ENCODE measurements at places on chromosomes 2 and 18.

DNA sequence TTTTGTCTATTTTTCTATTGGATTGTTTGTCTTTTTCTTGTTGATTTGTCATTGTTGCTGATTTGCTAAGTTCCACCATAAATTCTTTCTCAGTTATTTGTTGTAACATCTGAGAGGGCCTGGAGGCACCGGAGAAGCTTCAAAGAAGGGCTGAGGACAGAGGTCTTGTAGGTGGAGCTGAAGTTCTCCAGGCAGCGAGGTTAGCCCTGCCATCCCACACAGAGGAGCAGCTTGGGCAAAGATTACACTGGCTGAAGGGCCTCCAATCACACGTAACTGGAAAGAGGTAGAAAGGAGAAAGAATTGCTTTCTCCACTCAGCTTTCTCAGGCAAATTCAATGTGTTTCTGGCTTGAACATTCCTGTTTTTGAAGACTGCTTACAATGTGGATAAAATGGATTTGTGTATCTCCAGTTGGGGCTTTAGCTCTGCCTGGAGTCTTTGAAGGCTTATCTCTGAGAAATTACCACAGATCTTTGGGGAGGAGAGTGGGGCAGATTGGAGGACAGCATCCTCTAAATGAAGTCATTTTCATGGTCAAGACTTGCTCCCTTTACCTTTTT is 21.1 kb upstream of the EMILIN2 start:
- no peak for DNase-seq

GRCh38 chr2:101403745-101404144 is 16.4 kb upstream of the CREG2 start:
- DNase-seq, result no peak

GRCh38 chr2:221005338-221005737 is 566.8 kb downstream of the EPHA4 start:
- no peak for DNase-seq

DNA sequence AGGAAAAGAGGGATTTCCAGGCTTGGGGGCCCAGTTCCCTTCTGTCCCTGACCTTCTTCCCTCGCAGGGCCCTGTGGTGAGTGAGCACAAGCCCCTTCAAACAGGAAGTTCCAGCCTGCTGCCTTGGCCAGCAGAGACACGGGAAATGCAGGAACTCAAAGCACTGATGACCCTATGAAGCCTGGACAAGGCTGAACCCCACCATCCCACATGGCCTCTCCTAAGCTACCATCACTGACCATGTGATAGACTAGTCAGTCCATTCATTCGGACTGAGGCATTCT is 196.4 kb downstream of the TNS1 start:
- no peak for DNase-seq

- DNase-seq, result no peak
Measured at GRCh38 chr2:8121022-8121825, 560.6 kb upstream of the ID2 start.

DNA sequence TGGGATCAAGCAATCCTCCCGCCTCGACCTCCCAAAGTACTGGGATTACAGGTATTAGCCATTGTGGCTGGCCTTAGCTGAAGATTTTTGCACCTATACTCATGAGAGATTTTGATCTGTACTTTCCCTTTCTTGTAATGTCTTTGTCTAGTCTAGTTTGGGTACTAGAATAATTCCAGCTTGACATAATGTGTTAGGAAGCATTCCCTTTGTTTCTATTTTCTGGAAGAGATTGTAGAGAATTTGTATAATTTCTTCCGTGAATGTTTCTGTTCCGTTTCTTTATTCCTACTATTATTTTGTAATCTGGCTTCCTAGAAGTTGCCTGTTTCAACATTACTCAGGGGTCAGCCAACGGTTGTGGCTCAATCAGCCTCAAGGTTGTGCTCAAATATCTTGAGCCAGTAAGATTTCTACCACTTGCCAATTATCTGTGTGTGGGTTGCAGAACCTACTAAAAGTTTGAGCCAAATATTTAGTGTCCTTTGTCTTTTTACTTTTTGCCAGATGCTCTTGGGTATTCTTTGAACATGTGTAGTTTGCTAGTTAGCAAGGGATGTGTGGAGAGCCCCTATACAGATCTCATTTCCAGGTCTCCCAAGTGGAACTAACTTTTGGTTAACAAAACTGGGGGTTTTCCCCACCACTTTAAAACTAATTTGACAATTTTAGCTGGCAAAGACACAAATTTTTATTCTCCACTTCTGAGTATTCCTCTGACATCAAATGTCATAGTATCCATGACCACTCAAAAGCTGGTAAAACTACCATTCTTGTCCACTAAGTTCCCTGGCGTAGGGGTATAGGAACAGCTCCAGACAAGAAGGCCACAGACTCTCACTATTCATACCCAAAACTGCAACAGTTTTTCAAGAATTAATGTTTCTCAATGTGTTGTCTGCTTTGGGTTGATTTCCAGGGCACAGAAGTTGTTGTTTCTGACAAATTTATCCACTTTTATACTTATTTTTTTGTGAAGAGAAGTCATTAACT is 42.8 kb upstream of the BAZ2B start:
- DNase-seq, result peak; percentile 60

DNA sequence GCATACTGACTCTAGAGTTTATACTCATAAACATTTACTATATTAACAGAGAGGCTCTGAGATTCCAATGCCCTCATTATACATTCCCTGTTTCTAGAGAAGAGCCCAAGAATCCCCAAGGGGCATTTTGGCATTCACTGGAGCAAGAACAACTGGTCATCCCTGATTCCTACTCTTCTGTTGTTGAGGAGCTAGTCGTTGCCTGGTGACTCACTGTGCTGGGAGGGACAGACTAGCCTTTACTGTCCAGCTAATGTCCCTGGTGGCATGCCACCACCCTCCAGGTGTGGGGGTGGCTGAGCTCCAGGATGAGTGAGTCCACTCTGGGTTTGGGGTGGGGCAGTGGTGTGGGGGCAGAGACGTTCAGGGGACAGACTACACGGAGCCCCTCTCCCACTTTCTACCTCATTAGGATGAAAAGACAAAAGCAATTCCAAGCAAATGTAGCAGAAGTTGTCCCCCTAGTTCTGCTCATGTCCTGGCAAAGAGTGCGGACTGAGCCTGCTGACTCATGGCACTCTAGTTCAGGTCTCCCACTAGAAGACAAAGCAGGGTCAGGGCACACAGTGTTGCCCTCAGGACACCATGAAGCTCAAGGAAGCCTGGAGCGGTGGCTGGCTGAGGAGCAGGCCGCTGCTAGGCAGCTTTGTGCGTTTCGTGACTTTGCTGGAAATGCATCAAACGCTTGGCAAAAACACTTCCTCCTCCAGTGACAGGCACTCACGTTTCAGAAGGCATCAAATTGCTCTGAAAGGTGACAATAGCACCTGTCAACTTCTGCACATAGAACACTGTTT is 49.4 kb downstream of the RHOB start:
- no peak for DNase-seq

GRCh38 chr18:62741118-62741566 is 25.8 kb downstream of the PHLPP1 start:
- DNase-seq, result no peak

- DNase-seq, result no peak
Measured at GRCh38 chr2:226671141-226671676, 128.4 kb downstream of the IRS1 start.

- DNase-seq, result no peak
Measured at GRCh38 chr2:95669441-95669991, 77.7 kb downstream of the TRIM43 start.
